ENCODE measurements at places on chromosomes 3 and 15. TPM values are rescaled to one million over a fixed set of nuclear protein-coding genes. Genes with fewer than 3 reads are reported as not detected.

SERINC4 gene
- not detected for polyA plus RNA-seq

GABRR3 gene
- polyA plus RNA-seq, result not detected

LMAN1L gene
- polyA plus RNA-seq, result not detected

AMIGO3 gene
- not detected for polyA plus RNA-seq

SERF2 gene
- polyA plus RNA-seq, result 1,942 TPM

ZBTB47 gene
- polyA plus RNA-seq, result 0.31 TPM

SEMA5B gene
- polyA plus RNA-seq, result 0.42 TPM

IGSF10 gene
- polyA plus RNA-seq, result not detected

HTR3E gene
- polyA plus RNA-seq, result not detected

MUSTN1 gene
- polyA plus RNA-seq, result 7.6 TPM

TIGIT gene
- not detected for polyA plus RNA-seq

GOLGA8S gene
- 0.19 TPM for polyA plus RNA-seq

MEX3B gene
- polyA plus RNA-seq, result 3.7 TPM

PDZRN3 gene
- 7.7 TPM for polyA plus RNA-seq

MYEF2 gene
- 35.0 TPM for polyA plus RNA-seq

RABL3 gene
- polyA plus RNA-seq, result 61.8 TPM

AGBL1 gene
- not detected for polyA plus RNA-seq

DNAH12 gene
- 0.77 TPM for polyA plus RNA-seq

GOLGA8R gene
- polyA plus RNA-seq, result not detected

ROBO2 gene
- polyA plus RNA-seq, result 107 TPM

SLC35A5 gene
- 100 TPM for polyA plus RNA-seq

ZPLD1 gene
- polyA plus RNA-seq, result not detected

Data from Purkinje cell (primary cell).